Right renal pelvis (tissue), 4 donors: ENCODE measurements at places on chromosomes 5 and 9. TPM values are rescaled to one million over a fixed set of nuclear protein-coding genes. Genes with fewer than 3 reads are reported as not detected.

TAF1L gene
- polyA plus RNA-seq, result not detected

- DNase-seq, result no peak
These were observed 5.8 kb upstream of the DMRTA1 start for GRCh38 chr9:22440841-22441240.

DNA sequence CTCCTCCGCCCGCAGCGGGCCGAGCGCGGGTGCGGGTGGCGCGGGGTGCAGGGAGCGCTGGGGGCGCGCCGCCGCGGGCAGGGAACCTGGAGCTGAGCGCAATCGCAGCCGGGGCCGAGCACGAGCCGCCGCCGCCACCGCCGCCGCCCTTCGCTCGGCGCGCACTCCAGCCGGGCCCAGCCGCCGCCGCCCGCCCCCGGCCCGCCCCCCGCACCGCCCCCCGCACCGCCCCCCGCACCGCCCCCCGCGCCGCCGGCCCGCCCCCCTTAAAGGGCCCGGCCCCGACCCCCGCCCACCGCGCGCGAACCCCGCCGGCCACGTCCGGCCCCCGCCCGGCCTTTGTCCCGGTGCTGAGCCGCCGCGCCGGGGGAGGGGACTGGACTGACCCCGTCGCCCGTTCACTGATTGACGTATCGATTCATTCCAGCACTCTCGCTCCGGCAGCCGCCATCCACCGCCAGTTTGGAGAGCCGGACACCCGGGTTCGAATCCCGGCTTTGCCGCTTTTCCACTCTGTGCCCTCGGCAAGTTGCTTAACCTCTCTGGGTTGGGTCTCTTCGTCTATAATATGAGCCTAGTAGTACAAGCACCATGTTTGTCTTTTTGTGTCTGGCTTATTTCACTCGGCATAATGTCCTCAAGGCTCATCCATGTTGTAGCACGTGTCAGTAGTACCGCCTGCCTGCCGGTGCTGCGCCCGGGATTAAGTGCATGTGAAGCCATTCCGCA is at the start of gene SH3PXD2B:
Gene SH3PXD2B (minus strand): TSS at position 168 of the 729 bp plus-strand sequence. CDS start 173 bp downstream, outside the sequence.
- DNase-seq, result no peak

DNA sequence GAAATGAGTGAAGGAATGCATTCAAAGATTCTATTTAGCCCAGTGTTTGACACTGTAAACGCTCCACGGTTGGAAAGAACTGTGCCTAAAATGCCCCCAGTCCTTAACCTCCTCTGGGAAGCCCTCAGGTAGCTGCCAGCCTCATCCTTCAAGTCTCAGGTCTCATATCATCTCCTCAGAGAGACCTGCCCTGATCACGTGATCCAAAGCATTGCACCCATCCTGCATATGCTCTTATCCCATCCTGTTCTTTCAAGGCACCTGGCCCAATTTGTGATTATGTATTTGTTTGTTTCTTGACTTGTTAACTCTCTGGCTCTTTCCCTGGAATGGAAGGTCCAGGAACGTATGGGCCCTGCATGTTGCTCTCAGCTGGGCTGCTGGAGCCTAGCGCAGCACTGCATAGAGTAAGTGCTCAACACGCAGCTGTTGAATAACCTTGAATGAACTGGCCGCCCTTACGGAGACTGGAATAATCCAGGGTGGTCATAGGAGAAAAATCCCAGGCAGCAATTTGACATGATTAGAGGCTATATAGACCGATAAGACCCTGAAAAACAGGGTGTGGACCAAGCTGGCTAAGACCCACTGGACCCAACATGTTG is 8.7 kb downstream of the C1QTNF2 start:
- no peak for DNase-seq

WWC1 gene
- 78.3 TPM for polyA plus RNA-seq

GRCh38 chr5:39652036-39652435 is 227.3 kb upstream of the DAB2 start:
- DNase-seq, result no peak

FGD3 gene
- polyA plus RNA-seq, result 5.5 TPM

DNA sequence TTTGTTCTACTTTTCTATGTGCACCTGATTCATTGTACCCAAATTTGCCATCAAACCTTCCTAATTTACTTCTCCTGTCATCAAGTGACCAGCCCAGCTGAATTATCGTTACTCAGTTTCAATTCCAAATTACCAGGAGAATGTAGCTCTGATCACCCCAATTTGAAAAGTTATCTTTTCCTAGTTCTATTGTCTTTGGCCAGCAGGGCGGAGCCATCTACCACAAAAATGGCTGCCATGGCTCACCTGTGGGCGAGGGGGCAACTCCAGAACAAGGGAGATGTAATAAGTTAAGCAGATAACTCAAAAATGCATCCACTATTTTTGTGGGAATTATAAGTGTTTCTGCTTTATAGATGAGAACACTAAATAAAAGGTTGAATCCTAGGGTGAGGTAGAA is 133.8 kb upstream of the MOCS2 start:
- DNase-seq, result no peak

GRCh38 chr5:78908173-78909061 is 76.7 kb downstream of the ARSB start:
- DNase-seq, result peak; percentile 59

- DNase-seq, result no peak
These were observed 5.9 kb downstream of the MATR3 start for GRCh38 chr5:139299486-139299885.

GRCh38 chr5:155530046-155530445 is 516.5 kb downstream of the KIF4B start:
- no peak for DNase-seq

DNA sequence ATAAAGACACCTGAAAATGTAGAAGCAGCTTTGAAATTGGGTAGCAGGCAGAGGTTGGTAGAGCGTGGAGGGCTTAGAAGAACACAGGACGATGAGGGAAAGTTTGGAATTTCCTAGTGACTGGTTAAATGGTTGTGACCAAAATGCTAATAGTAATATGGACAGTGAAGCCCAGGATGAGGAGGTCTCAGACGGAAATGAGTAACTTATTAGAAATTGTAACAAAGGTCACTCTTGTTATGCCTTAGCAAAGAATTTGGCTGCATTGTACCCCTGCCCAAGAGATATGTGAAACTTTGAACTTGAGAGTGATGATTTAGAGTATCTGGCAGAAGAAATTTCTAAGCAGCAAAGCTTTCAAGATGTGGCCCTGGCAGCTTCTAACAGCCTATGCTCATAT is 382.5 kb downstream of the KCNN2 start:
- no peak for DNase-seq

DNA sequence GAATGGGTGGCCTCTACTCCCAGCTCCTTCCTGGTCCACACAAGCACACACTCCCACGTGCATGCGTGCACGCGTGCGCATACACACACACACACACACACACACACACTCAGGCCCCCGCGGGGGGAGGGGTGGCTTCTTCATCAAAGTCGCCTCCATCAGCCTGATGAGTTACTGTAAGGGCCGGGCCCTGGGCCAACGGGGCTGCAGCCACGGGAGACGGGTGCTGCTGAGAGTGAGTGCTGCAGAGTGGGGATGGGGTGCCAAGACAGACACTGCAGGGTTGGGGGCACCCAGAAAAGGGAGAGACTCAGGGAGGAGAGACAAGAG is 18.1 kb downstream of the CNTFR start:
- no peak for DNase-seq

CYSRT1 gene
- 4.9 TPM for polyA plus RNA-seq
